ENCODE measurements at places on chromosomes 6 and 20.

DNA sequence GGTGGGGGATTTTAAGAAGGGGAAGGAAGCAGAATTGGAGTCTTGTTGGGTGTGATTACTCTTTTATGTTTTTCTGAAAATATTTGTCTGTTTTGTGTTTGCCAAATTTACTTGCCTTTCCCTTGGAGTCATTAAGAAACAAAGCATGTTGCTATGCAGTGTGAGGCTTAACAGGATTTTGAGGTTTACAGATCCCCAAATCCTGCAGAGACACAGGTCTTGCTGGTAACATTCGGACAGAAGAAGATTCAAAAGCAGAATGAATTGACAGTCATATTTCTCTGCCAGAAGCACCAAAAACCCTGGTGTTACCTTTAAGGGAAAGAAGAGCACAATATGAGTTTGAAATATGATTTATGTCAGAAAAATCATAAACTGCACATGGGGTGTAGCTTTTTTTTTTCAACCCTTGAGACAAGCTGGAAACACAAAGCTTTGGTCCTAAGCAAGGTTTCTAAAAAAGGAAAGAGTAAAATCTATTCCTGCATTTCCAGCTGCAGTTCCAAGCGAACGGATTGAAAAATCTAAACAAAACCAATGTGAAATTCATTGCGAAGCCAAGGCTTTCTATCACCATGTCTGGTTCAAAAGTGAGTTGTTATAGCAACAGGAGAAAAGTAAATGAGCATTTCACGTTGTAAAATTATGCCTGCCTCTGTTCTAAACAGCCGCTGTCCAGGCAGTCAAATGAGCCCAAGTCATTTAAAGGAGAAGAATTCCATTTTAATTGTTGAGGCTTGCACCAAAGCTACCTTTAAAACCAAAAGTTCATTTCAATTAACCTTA is 358.9 kb upstream of the SASH1 start:
- DNase-seq = no peak

DNA sequence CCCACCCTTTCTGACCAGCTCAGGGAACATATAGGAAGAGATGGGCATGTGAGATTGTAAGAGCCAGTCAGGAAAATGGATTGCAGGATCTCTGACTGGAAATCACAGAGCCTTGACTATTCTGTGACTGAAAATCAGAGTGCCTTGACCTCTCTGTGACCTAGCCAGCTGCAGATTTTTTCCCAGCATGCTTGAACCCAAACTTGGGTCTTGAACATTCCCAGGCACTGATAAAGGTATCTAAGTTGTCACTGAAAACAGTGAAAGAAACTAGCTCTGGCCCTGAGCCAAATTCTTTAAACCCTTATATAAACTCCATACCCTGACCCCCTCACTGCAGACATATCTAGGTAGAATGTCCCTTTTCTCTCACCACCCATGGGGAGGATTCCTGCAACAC is 2.3 kb upstream of the ZNF165 start:
- DNase-seq = no peak

DNA sequence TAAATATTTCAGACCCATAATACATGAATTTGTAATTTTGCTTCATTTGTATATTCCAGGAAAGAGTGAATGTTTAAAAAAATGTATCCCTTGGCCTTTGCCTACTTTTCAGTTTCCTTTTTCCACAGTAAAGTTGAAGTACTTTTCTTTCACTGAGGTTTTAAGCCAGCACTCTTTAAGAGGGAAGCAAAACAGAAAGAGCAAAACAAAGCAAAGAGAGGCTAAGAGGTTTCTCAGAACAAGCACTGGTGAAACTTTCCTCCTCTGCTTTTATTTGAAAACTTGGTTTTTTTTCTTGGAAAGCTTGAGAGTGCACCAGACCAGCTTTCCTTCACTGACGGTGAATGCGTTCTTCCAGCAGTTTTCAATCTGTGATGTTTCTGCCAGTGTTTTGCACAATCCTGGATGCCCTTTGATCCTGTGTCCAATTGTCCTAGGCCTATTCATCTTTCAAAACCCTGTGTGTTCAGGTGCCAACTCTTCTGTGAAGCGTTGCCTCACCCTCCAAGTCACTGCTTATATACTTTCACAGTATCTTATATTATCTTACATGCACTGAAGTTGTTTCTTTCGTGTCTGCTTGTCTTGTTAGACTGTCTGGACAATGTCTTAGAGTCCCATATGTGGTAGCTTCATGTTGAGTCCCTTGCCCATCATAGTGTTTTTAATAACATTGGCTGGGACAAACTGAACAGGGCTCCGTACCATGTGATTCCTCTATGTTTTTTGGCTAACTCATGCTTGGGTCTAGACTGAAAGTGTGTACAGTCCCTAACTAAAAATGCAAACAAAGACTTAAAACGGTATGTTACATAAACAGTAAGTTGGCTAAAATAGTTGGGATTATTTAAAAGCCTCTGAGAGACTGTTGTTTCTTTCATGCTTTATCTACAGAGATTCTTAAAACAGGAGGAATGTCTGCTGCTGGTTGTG is 1.9 kb downstream of the RNF217 start:
- no peak for DNase-seq

GRCh38 chr20:51666126-51666525 is 102.1 kb downstream of the ATP9A start:
- no peak for DNase-seq

DNA sequence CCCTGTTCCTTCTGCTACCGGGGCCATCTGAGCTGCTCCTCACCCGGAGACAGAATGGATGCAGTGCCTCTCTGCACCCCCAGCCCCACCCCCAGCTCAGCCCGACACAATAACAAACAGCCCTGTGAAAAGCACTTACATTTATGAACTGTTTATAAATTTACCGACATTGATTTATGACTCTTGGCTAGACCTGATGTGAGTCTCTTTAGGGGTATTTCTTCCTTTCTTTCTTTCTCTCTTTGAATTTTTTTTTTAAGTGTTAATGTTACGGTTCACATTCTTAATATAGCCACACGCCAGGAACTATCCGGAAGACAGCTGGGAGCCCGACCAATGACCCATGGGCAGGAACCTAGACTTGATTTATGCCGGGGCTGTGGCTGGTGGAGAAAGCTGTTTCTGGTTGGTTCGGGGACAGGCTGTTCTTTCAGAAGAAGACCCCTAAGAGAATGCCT is 266.3 kb downstream of the CDC5L start:
- DNase-seq = no peak

- no peak for DNase-seq
These were observed 10.6 kb downstream of the SLC2A10 start for GRCh38 chr20:46720019-46720418.

DNA sequence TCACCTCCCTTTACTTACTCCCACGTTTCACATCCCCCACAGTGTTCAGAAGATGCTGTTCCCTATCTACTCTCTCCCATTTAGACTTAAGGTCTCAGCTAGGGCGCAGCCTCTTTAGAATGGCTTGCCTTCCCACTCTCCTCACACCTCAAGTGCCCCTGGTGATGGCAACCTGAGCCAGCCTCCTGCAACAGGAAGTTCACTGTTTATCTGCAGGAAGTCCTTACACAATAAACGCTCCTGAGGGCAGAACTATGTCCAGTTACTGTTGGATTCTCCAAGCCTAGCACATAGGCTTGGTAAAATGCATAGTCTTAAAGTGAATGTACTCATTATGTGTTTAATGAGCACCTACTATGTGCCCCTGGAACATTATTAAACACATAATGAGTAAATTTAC is 21.9 kb upstream of the RAB22A start:
- DNase-seq = no peak

GRCh38 chr6:53623497-53623896 is 42.1 kb downstream of the KLHL31 start:
- no peak for DNase-seq

GRCh38 chr6:157405986-157406385 is 25.0 kb downstream of the ZDHHC14 start:
- no peak for DNase-seq

GRCh38 chr6:125211352-125211751 is 57.8 kb downstream of the TPD52L1 start:
- DNase-seq = no peak

DNA sequence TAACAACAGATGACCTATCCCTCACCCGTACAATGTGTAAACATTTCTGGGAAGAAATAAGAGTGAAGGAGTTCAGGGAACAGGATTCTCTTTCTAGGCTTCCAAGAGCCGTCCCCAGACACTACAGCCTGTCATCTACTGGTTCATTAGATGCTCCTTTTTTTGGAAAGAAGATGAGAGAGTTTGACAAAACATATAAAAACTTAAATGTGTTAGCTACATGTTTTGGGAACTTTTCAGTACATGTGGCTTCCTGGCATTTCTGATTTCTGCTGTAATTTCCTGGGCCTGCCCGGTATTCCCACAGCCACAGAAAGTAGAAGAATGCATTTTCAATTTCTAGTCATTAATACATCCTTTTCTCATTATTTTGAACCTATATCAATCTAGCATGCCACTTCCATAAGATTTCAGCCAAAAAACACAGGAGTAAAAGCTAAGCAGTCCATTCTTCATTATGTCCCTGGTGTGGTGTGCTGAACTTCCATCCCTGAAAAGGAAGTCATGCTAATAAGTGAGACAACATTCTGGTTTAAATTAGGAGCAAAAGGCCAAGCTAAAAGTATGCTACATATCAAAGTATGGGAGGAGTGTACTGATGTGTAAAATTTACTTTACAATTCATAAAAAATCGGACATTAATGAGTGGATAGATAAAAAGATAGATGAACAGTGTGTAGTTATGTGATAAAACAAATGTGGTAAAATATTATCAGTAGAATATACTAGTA is 198.2 kb downstream of the WDR27 start:
- no peak for DNase-seq

DNA sequence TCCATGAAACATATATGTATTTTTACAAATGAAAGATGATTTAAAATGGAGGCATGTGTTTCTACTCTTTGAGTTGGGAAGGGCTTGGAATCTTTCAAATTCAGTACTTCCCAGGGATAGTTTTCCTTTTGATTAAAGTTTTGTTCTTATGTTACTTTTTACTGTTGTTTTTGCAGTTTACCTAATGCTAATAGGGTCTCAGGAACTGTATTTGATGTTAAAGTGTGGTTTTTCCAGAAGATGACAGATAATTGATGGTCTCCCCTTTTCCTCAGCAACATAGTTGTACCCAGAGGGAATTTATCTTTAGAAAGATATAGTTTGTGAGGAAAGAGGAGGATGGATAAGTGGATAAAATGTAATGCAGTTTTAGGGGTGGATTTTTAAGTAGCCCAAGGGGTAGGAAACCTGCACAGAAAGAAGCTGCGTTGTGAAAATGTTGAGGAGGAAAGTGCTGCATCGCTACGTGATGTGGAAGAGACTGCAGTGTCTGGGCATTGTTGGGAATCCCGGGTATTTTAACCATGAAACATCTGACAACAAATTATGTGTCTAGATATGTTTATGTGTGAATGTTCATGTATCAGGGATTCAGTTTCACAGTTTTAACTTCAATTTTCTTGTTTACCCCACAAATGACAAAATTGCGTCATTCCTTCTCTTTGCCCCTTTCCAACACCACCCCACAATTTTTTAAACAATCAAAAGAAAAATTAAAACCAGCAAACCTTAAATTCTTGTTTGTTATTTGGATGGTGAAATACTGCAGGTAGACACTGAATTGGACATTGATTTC is 42.3 kb downstream of the GNAS start:
- DNase-seq = no peak

DNA sequence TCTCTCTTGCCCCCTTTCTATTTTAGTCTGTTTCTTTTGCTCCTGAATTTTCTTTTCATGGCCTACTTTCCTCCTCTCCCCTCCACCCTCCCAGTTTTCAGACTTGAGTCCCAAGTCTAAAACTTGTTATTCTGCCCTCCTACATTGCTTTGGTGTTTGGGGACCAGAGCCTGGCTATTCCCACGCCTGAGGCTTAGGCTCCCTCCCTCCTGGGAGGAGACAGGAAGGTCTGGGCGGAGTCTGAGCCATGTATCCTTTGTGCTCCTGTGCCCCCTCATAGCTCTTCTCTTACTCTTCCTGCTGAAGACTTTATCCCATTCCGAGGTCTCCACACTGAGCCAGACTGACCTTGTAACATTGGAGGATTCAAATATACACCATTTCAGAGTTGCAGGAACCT is 69.5 kb downstream of the DAAM2 start:
- DNase-seq = no peak

GRCh38 chr6:85775883-85776282 is 133.2 kb upstream of the SYNCRIP start:
- DNase-seq = no peak

- DNase-seq = no peak
These were observed 761 bp downstream of the KLHL32 start for GRCh38 chr6:96925290-96925687.

DNA sequence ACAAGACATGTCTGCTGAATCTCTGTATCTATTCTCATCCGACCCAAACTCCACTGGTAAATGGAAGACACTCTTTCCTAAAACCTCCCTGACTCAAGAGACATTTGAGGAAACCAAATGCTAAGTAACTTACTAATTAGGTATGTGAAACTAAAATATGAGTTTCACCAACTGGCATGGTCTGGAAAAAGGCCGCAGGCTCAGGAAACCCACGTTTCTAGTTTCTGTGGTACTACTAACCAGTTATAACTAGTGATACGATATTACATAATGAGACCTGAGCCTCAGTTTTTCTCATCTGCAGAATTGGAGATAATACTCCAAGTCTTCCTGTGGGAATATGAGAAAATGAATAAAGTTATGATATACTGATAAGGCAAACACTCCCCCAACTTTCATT is 39.9 kb downstream of the ZNF391 start:
- no peak for DNase-seq

GRCh38 chr6:158517581-158517980 is 42.3 kb upstream of the TMEM181 start:
- DNase-seq = no peak

DNA sequence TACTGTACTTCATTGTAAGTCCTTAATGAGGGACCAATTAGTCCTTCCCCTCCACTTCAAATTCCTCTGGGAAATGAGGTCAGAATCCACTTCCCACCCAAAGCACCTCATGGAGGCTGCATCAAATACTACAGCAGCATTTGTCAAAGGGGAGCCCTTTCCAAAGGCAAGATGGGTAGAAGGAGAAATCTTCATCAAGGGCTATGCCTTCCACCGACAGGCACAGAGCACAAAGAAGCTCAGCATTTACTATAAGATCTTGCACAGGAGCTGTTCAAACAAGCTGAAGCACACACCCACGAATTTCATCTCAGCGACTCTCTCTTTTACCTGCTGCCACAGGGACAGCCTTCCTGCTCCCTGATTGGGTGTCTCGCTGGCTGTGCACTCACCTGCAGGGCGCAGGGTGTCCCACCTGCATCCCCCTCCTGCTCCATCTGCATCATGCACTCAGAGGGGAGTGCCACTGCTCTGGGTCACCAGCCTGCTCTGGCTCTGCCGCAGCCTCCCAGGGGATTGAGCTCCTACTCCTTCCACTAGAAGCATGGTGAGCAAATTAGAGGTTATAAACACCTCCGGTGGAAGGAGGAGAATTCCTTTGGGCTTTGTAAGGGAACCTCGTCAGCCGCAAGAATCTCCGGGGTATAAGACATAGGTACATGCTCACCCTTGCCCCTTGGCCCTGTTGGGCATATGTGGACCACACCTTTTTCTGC is 164.5 kb downstream of the ATXN1 start:
- DNase-seq = no peak

- no peak for DNase-seq
These were observed 29.7 kb upstream of the PRL start for GRCh38 chr6:22326500-22326899.

GRCh38 chr20:59459586-59459985 is 144.8 kb upstream of the PHACTR3 start:
- no peak for DNase-seq
